ENCODE measurements at places on chromosomes 5 and 9.

- no peak for DNase-seq
These were observed 116.0 kb upstream of the TARS1 start for GRCh38 chr5:33324667-33325307.

- DNase-seq: no peak
These were observed 11.6 kb upstream of the SLC6A7 start for GRCh38 chr5:150178262-150178661.

DNA sequence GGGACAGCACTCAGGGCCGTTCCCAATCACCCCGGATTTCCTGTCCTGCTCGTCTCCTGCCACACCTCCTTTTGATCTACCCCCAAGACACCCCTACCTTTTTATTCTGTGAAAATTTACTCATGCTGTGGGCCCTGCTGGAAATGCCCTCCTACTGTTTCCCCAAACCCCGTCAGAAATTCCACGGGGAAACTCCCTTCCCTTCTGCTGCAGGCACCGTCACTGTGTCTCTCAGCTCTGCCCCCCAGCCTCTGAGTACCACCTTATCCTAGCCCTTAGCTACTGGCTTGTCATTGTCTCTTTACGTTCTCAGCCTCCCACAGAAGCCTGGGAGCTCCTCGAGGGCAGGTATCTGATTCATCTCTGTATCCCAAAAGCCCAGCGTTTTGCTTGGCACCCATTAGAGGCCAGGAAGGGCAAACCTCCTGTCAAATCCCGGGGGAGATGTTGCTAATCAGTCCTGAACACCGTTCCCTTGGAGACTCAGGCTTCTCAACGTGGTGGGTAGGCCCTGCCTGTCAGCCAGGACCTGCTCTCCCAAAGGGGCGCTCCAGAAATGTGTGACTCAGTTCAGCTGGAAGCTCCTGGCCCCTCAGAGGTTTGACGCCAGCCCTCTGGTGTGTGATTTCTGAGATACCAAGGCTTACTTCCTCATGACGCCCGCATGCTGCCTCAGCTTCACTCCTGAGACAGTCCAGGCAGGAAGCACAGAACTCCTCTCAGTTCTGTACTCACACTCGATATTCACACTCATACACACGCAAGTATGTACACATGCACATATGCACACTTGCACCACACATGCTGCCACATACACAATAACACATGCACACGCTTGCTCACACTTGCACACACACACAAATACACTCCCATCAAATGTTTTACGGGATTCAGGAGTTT, 50.7 kb upstream of the GRHPR start:
- peak; percentile 94 for DNase-seq

- peak; percentile 2 for DNase-seq
These were observed 154.2 kb downstream of the TMC1 start for GRCh38 chr9:72675586-72675985.

GRCh38 chr5:10543585-10544040, 20.3 kb upstream of the ANKRD33B start:
- no peak for DNase-seq

DNA sequence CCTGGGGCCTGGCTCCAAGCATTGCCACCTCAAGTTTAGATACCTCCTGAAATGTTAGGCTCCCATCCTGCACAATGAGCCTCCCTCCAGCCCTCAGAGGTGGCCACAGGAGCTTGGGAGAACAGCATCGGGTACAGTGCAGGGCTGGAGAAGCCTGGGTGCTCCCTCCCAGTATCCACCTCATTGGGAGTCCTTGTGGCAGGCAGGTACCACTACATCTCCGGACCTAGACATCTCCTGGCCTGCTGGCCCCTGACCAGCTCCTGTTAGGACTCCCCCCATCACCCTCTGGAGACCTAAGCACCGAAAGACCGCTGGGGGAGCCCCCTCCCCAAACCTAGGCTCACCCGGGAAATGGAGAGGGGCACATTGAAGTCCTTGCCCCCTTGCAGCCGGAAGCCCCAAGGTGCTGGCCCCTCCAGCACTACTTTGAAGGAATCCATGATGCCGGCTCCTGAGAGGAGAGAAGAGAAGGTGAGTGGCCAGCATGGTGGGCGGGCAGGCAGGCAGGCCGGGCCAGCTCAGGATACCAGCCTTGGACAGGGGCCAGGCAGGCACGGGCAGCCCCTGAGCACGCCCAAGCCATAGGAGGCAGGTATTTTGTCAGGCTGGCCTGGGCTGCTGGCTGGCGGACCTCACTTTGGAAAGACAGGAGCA, 1.2 kb downstream of the PDLIM7 start:
- DNase-seq: peak; percentile 52

- DNase-seq: no peak
These were observed 205.9 kb upstream of the TMEM161B start for GRCh38 chr5:88474574-88474973.

DNA sequence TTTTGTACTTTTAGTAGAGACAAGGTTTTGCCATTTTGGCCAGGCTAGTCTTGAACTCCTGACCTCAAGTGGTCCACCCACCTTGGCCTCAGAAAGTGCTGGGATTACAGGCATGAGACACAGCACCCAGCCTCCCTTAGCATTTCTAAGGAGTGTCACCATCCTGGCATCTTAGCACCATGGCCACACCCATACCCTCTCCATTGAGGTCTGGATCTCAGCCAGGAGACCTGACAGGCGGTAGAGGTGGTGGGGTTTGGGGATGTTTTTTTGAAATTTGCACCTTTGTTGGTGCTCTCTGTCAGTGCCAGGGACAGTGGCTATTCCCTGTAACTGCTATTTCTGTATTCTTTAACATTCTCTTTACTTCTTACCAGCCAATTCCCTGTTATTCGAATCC, 72.5 kb downstream of the TRIM36 start:
- no peak for DNase-seq

GRCh38 chr5:35813521-35813920, 43.2 kb upstream of the IL7R start:
- DNase-seq: no peak

GRCh38 chr5:5666369-5666768, 243.9 kb downstream of the ICE1 start:
- DNase-seq: no peak
